ENCODE measurements at places on chromosomes 4 and X. TPM values are rescaled to one million over a fixed set of nuclear protein-coding genes. Genes with fewer than 3 reads are reported as not detected.

Gene TLL1
- not detected for total RNA-seq

Gene MAGEB10
- total RNA-seq = not detected

Gene ATP1B4
- total RNA-seq = not detected

Gene TRIM61
- total RNA-seq = 4.7 TPM

Gene BTC
- not detected for total RNA-seq

DNA sequence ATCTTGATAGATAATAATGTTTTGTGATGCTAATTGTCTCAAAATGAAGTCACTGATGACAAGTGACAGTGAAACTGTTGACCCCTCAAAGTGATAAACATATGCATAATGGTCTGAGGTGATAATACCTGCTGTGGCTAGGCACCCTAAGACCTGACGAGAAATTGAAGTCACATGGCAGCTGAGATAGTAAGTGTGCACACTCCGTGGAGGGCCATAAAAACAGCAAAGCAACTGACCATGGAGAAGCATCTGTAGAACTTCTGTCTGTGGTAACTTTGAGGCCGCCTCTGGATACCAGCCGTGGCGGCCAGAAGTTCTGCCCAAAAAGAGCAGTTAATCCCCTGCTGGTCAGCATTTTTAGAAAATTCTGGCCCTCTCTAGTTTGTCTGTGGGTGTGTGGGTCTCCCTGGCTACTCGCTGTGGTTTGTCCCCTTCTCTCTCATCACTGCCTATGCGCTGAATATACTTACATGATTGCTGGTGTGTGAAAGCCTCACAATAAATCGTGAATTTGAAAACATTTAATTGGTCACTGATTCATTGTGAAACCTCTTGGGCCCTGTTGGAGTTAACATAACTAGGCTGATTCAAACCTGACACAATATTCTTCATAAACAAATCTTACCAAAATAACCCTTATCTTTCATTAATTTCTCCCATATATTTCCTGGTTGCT, 50.6 kb downstream of the CCDC149 start:
- no peak for DNase-seq

GRCh38 chr4:101265816-101266172, 81.5 kb downstream of the PPP3CA start:
- DNase-seq = no peak

DNA sequence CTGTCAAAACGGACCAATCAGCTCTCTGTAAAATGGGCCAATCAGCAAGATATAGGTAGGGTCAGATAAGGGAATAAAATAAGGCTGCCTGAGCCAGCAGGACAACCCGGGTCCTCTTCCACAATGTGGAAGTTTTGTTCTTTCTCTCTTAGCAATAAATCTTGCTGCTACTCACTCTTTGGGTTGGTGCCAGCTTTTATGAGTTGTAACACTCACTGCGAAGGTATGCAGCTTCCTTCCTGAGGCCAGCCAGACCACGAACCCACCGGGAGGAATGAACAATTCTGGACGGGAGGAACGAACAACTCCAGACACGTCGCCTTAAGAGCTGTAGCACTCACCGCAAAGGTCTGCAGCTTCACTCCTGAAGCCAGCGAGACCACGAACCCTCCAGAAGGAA, 287.8 kb downstream of the RAPGEF2 start:
- peak; percentile 98 for DNase-seq

Data from IMR-90 (cell line).